Activated naive CD4-positive, alpha-beta T cell (primary cell): ENCODE measurements at places on chromosomes 5 and 9.

DNA sequence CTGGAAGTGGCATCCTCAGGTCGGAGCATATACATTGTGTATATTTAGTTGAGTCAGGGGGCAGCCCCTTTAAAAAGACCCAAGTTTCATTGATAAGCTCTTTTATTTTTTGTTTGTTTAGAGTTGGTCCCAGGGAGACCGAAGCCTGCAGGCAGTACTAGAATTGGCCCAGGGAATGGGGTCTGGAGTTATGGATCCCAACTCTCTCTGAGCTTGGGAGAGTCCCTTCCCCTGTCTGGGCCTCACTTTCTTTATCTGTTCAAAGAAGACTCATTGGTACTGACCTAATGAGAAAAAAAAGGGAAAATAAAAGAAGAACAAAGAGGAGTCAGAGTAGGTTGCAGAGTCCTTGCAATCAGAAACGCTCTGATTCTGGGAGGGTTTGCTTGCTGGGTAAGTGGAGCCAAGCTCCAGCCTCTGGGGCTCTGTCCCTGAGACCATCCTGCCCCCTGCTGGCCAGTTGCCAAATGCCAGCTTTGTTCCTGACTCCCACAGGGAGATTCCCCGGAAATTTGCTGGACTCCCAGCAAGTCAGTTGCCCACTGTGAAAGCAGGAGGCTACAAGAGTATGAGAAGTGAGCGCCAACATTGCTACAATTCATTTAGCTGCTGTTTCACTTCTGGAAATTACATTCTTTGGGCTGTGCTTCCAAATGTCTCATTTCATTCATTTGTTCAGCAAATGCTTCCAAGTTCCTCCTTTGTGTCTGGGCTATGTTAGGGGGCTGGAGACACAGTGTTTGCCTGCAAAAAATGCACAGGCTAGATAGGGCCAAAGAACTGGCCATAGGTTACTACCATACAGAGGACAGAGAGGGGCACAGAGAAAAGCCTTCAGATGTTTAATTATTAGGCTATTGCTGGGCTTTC, 156.2 kb downstream of the MELK start:
- peak; percentile 21 for DNase-seq

DNA sequence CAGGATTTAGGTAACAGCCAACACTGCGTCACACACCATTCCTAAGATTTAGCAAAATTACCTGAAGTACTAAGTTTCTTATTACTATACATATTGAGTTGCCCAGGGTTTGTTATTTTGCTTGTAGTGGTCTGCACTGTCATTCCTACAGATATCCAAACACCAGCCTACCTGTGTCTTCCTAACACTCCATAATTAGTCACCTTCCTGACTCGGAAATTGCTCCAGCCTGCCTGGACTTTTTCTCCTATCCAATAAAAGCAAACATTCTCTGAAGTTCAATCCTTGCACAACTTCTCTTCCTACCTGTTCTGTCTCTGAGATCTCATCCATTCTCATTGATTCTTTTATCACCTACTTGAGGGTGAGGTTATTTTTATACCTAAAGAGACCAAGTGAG, 243.9 kb downstream of the NR2F1-AS1 start:
- DNase-seq, result no peak

DNA sequence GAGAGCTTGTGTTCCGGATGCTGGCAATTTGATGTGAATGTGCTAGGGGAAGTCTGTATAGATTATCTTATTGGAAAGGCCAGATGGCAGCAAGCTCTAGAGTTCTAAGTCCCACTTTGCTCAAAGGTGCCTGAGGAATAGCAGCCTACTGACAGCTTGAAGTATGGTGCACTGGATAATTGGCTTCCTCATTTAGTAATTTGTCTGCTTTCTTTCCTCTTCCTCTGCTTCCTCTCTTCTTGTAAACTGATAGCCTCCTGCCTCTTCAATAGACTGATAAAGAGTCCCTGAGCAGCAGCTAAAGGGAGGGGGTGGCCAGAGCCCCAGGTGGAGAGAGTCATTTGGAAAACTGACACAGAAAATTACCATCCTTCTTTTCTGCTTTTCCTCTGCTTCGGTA, 177.3 kb downstream of the FGF1 start:
- DNase-seq, result no peak

DNA sequence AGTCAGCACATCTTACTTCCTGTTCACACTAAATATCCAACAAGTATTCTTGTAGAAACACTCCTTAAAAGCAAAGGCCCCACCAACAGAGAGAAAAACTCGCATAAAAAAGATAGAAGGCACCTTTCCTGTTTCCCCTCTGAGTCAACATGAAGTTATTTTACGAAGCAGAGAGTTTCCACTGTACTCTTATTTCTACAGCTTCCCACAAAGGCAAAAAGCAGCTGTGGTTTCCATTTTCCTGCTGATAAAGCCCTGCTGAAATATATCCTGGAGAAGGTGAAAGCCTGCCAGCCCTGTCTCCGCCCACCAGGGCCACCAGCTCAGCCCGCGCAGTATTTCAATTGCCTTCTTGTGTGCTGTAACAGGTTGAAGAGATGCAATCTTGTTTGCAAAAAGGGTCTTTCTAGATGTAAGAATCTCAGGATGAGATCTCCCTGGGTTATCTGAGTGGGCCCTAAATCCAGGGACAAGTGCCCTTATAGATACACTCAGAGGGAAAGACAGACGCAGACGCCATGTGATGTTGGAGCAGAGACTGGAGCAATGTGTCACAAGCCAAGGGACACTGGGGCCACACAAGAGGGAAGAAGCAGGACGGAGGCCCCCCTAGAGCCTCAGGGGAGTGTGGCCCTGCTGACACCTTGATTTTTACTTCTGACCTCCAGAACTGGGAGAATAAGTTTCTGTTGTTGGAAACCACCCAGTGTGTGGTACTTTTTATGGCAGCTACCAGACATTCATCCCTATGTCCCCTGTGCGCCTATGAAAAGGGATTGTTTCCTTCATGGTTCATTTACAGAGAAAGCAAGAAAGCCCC, 19.9 kb downstream of the SEMA4D start:
- DNase-seq, result no peak

- no peak for DNase-seq
Observed at GRCh38 chr9:14418941-14419937, 105.3 kb upstream of the NFIB start.

DNA sequence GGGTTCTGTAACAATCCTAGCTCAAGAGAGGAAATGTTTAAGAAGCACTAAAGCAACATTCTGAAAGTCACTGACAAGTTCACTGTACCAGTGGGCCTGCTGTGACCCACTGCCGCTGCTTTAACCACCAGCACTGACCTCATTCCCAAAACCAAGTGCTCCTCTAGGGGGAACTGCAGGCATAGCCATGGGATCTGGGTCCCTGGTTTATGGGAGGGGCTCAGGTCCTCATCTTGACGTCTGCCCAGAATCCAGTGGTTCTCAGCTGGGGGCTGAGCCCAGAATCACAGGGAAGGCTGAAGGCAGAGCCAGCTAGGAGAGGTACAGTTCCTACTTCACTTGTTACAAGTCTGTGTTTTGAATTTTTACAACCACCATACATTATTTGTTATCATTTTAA, 36.1 kb upstream of the SLC2A8 start:
- DNase-seq, result no peak

GRCh38 chr5:10109299-10109698, 140.4 kb downstream of the ATPSCKMT start:
- no peak for DNase-seq

- DNase-seq, result peak; percentile 72
Observed at GRCh38 chr9:127921557-127922120, 4.8 kb upstream of the ST6GALNAC4 start.

GRCh38 chr9:130490981-130491380, 46.2 kb downstream of the ASS1 start:
- no peak for DNase-seq

DNA sequence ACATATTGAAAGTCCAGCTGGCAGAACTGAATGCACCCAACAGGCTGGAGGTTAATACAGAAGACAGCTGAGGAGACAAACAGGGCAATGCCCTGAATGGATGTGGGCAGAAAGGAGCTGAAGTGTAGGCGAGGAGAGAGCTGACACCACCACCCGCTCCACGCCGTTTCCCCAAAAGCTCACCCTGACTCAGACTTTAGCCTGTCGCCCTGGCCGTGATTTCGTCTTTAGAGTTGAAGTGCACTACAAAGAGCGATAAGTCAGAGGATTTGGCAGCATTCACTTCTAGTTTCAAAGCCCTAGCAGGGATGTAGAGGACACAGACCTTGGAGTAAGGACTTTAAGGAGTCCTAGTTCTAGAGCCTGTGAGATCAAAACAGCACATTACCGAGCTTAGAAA, 2.2 kb upstream of the ERAP1 start:
- peak; percentile 17 for DNase-seq

GRCh38 chr5:154302161-154302560, 111.6 kb downstream of the GALNT10 start:
- no peak for DNase-seq

DNA sequence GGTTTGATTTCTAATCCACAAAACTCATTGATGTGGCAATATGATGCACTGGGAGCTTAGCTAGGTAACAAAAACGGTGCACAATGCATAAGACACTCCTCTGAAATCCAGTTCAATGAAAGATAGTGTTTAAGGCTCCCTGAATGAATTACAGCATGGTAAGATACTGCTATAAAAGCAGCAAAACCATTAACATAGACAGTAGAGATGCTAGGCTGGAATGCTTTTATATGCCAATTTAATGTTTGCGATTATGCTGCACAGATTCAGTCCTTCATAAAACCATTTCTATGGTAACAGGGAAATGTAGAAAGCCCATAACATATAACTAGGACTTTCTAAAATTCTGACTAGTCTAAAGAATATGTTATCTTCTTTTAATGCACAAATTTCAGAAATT, 180.8 kb upstream of the NUDT12 start:
- DNase-seq, result no peak

DNA sequence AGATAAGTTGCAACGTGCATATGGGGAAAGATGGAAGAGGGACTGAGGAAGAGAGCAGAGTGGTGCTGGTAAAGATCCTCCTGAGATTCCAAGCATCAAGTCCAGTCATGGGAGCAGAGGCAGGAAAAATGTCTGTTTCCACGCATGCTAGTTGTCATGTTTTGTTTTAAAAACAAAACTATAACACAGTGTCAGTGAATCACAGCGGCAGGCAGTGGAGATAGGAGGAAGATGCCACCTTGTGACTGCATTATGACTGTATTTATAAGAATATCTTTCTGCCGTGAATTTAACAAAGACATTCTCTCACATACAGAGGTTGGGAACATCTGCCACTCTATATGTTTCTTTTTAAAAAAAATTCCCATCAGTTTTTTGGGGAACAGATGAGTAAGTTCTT, 3.7 kb upstream of the SVEP1 start:
- no peak for DNase-seq

DNA sequence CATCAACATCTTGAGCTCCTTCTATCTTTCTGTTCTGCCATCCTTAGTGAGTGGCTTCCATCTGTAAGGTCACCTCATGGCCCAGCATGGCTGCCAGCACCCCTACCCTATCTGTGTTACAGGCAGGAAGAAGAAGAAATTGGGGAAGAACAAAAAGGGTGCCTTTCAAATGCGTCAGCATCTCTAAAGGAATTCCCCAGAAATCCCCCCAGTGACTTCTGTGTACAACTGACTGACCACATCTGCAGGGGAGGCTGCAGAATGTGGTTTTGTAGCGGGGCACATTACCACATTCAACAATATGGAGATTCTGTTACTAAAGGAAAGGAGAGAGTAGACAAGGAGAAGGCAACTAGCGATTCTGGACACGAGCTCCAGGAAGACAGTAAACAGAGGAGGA, 40.1 kb downstream of the ALG2 start:
- no peak for DNase-seq

- no peak for DNase-seq
Observed at GRCh38 chr9:127215268-127216209, 49.0 kb upstream of the GARNL3 start.

- DNase-seq, result no peak
Observed at GRCh38 chr5:95617057-95617456, 2.8 kb upstream of the GPR150 start.

GRCh38 chr9:130246126-130246525, 19.4 kb upstream of the HMCN2 start:
- no peak for DNase-seq

- no peak for DNase-seq
Observed at GRCh38 chr5:88778736-88779135, 104.2 kb downstream of the MEF2C start.

GRCh38 chr9:130898552-130898852, 1.9 kb upstream of the QRFP start:
- no peak for DNase-seq

- DNase-seq, result no peak
Observed at GRCh38 chr9:10127867-10128266, 484.9 kb downstream of the PTPRD start.

- no peak for DNase-seq
Observed at GRCh38 chr5:123937230-123937629, 425.3 kb downstream of the CSNK1G3 start.

- no peak for DNase-seq
Observed at GRCh38 chr5:159817262-159818029, 98.8 kb upstream of the ADRA1B start.

DNA sequence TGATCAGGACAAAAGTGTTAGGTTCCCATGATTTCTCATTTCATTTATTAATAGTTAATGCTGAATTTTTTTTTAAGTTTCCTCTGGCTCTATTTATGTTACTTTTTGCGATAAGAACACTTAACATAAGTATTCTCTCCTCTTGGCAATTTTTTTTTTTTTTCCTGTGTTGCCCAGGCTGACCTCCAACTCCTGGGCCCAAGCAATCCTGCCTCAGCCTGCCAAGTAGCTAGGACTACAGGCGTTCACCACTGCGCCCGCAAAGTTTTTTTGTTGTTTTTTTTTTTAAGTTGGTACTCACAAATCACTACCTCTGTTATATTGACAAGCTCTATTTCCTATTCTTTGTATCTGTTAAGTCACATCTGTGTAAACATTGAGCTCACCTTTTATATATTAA, 5.7 kb upstream of the PCYOX1L start:
- DNase-seq, result no peak

DNA sequence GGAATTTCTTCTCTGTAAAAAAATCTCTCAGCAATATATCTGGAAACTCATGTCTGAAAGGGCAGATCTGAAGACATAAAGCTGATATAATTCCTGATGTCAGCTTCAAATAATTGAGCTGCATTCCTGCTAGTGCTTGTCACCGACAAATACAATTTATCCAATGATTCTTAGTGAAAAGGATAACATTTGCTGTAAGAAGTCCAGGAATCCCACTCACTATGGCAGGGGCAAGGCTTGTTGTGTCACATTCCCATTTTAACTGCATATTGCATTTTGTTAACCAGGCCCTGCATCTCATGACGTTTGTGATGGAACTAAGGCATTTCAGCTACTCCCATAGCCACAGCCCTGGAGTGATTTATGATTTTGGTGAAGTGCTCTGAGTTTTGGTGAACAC, 160.1 kb upstream of the DAB2 start:
- no peak for DNase-seq

GRCh38 chr5:14302330-14302729, 159.2 kb downstream of the TRIO start:
- no peak for DNase-seq
